Activated CD4-positive, alpha-beta memory T cell treated with anti-CD3 and anti-CD28 coated beads for 36 hours (primary cell): ENCODE measurements at places on chromosomes 13 and 19.

GRCh38 chr13:86383561-86383960 lies 584.3 kb upstream of the SLITRK6 start:
- DNase-seq: no peak

DNA sequence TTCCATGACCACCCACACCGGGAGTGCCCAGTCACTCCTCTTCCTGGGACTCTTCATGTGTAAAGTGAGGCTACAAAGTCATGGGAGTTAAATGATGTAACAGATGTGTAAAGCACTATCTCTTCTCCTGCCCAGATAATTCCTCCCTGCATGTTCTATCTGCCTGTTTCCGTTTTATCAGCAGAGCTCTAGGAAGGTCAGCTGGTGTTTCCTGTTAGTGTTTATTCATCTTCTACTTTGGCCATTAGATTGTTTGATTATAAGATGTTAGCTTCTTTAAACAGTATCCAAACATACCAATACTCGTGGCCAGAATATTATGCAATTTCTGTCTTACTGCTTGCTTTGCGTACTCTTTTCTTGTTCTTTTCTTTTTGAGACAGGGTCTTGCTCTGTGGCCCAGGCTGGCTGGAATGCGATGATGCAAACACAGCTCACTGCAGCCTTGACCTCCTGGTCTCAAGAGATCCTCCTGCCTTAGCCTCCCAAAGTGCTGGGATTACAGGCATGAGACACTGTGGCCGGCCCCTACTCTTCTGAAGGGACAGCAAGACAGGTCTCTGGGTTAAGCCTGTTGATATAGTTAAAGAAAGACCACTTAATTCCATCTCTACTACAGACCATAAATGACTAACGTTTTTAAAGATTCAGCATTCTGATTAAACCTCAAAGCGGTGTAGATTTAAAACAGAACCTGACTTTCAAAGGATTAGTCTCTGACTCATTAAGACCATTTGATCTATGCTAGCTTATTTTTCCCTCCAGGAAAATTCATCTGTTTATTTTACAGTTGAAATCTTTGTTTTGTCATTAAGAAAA lies 97.4 kb upstream of the AKAP11 start:
- no peak for DNase-seq

DNA sequence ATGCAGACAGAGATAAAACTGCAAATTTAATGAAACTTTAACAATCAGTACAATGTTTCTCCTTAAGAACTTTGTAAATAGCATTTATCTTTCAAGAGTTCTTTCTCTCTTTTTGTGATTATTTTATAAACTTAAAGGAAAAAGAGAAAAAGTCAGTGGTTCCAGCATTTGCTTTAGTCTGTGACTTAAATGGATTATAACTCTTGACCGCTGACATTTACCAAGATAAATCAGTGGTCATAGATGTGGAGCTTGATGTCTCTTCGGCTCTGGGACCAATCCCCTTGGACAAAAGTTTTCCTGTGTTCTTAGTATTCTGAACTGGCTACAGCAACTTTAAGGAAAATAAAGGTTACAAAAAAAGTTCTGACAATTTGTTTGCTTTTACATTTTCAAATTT lies 162.6 kb downstream of the TM9SF2 start:
- no peak for DNase-seq

- DNase-seq: no peak
Measured at GRCh38 chr19:47415953-47416642, 3.2 kb downstream of the MEIS3 start.

DNA sequence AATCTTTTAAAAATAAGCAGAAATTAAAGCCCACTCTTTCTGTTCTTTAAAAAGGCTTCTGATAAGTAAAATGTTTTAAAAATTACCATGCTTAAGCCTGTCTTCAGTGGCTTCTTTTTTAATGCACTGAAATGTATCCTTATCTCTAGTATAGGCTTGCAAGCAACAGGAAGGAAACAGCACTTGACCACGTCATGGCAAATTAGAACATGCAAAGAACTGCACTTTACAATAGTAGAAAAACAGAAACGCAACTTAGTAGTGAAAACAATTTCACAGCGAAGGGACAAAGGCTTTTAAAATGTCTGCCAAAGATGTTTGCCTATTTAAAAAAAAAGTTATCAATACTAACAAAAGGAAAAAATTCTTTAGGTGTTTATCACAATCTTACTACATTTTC lies 36.3 kb downstream of the ELF1 start:
- peak; percentile 60 for DNase-seq

DNA sequence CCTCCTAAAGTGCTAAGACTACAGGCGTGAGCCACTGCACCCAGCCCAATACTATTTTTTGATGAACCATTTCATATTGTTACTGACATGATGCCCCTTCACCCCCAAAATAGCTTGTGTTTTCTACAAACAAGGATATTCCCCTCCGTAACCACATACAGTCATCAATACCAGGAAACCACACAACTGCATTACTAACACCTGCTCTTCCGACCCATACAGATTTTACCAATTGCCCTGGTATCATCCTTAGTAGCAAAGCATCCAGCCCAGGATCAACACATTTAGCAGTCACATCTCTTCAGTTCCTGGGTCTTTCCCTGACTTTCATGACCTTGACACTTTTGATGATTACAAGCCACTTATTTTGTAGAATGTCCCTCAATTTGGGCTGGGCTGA lies 33.6 kb downstream of the KCTD15 start:
- no peak for DNase-seq

DNA sequence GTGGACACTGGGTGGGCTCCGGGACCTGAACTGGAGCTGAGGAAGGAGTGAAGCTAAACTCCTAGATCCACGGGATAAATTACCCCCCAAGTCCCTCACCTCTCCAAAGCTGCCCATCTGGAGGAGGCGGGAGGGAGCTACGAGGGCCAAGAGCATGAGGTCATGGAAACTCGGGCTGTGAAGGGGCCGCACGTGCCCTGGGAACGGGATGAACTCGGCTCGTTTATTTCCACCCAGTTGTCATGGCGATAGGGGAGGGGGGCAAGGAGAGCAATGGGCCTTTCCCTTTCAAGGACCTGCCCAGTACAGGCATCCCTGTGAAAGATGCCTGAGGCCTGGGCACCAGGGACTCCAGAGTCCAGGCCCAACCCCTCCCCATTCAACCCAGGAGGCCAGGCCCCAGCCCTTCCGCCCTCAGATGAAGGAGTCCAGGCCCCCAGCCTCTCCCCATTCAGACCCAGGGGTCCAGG lies 3.8 kb downstream of the PPP1R12C start:
- no peak for DNase-seq

GRCh38 chr13:76223565-76223964 lies 587.4 kb downstream of the LMO7 start:
- DNase-seq: no peak

- peak; percentile 61 for DNase-seq
Measured at GRCh38 chr13:42377640-42378382, 105.9 kb downstream of the AKAP11 start.
